G401 (cell line): ENCODE measurements at places on chromosomes 11 and 22.
A peak's percentile ranks its signal among the peaks of the same experiment; 100 is the strongest.

DNA sequence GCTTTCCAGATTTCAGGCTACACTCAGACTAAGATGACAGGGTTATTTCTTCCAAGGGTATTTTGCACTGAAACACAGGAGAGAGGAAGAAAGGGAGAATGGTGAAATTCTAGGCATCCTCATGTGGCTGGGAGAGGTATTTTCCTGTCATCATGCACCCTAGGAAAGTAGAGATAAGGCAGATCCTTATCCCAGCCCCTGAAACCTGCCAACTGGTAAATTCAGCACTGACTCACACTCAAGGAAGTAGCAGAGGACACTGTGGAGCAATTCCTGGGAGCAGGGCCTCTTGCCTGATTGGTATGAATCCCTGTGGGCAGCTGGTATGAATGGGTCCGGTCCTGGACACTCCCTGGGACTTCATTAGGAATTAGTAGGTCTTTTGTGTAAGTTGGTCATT is 37.6 kb upstream of the SLC5A1 start:
- no peak for DNase-seq

DNA sequence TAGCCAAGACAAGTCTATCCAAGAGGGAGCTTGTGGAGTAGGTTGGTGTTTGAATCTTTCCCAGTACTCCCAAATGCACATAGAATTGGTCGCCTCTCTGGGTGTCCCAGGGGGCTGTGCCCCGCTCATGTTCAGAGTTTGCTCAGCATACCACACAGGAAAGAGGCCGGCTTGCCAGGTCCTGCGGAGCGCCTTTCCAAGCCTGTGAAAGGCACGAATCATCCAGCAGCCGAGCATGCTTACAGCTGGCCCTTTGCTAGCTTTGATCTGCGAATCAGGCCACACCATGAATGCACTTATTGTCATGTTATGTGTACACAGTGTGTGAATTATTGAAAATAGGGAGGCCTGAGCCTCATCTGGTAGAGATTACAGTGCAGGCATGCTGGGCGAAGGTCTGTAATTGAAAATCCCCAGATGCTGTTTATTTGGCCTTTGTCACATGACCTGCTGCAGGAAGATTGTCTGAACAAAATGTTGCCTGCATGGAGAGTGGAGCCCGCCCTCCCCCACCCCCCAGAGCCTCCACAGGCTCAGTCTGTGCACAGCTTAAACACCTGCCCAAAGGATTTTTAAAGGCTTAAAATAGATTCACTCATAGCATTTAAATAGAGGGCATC is 163.3 kb upstream of the RASSF10 start:
- DNase-seq, result no peak

- peak; percentile 74 for DNase-seq
Observed at GRCh38 chr11:100575860-100576717, 111.0 kb upstream of the ARHGAP42 start.

- DNase-seq, result no peak
Observed at GRCh38 chr11:68168694-68169093, 44.4 kb downstream of the KMT5B start.

- DNase-seq, result no peak
Observed at GRCh38 chr11:88418508-88418907, 81.0 kb upstream of the CTSC start.

GRCh38 chr11:64482588-64482987 is 108.4 kb upstream of the SLC22A12 start:
- peak; percentile 19 for DNase-seq

- no peak for DNase-seq
Observed at GRCh38 chr11:113457784-113458183, 17.4 kb downstream of the DRD2 start.

DNA sequence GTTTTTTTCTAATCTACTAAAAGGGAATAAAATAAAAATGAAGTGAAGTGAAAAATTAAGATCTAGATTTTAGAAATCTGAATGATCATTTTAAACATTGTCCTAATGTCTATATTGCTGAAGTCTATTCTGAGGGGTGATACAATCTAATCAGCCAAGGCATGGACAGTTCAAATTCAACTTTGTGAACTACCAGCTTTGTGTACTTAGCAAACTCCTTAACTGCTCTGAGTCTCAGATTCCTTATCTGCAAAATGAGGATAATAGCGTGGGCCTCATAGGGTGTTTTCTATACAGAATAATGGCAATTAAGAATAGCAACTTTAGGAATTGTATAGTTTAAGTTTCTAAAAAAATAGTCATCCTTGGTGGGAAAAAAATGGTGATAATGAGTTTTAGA is 31.4 kb downstream of the FAR1 start:
- DNase-seq, result no peak

DNA sequence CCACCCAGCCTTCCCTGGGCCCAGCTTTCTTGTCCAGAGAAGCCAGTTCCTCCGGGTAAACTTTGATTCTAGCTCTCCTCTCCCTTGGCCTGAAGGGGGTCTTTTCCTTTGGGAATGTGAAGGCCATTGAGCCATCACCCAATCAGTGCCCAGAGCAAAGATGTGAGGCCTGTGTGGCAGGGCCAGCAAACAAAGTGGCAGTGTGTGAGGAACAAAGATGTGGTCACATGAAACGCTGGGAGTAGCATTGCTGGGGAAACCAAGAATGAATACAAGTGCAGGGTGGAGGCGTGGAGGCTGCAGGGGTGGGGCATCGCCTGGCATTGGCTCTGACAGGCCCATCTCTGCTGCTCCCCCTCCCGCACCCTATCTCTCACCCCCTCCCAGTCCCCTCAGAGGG is 91.9 kb upstream of the BID start:
- DNase-seq, result peak; percentile 44

DNA sequence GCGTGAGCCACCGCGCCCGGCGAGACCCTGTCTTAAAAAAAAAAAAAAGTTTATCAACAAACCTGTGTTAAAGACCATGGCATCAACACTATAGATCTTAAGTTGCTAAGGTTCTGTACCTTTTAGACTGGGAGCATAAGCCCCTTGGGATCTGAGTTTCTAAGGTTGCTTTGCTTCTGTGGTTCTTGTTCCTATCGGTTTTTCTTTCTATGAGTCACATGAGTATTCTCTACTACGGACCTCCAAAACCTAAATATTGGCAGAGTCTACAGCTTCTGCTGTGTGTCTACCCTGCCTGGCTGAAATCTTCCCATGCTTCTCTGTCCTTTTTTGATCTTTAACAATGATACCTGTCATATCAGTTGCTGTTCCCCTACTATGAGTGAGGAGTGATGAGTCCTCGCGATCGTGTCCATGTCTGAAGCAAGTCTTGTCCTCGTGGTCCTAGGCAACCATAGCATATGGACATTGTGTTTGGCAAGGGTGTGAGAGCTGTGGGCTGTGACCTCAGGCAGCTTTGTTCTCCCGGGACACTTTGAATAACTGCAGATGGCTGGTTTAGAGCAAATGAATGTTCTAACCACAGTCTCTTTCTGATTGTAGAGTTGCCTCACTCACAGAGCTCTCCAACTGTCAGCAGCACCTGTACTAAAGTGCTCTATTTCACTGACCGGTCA is 9.0 kb upstream of the DLAT start:
- DNase-seq, result no peak

DNA sequence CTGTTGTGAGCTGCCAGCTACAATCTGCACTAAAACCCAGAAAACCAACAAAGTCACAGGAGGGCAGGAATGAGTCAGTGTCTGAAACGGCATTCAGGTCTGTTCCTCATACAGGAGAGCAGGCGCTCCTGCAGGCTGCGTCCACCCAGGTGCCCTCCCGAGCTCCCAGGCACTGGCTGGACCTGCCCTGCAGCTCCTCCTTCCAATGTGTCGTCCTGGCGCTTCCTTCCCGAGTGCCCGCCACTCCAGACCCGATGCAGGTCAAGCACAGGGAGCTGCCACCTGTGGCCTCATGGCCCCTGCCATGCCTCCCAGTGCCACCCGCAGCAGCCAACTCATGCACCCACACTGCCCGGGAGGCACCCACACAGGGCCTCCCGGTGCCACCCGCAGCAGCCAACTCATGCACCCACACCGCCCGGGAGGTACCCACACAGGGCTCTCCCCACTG is 12.0 kb downstream of the BRD1 start:
- DNase-seq, result peak; percentile 71

GRCh38 chr22:20034143-20034542 is 13.2 kb downstream of the TANGO2 start:
- DNase-seq, result no peak

GRCh38 chr11:33412241-33412640 is 155.1 kb downstream of the HIPK3 start:
- no peak for DNase-seq

DNA sequence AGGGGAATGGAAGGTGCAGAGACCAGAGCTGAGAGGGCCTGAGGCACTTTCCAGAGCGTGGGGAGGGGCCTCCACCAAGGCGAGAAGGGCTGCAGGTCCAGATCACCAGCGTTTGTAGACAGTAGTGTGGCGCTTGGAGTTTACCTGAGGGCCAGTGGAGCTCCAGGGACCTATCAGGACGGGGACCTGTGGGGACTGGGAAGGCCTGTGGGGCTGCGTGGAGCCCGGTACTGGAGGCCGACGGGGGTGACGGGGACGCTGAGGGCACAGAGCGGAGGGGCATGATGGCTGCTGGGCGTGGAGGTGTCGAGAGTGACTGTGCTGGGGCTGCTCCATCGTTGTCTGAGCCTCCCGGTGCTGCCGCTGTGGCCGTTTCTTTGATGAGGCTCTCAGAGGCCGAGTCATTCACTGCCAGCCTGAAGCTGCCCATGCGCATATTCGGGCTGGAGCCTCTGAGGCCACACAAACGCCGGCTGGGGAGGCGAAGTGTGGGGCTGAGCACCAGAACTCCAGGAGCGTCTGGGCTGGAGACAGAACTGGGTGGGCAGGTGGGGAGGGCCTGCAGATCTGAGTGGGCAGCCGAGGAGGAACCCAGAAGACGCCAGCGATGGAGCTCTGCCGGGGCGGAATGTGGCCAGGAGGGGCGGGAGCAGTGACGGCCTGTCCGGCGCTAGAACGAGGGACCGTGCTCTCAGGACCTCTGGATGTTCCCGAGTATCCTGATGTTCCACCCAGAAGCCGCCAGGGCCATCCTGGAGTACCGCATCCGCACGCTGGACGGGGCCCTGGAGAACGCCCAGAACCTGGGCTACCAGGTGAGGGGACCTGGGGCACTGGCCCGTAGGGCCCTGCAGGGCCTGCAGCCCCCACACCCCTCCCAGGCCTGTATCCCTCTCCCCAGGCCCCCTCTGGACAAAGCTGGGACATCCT is 2.6 kb downstream of the PGGHG start:
- DNase-seq, result no peak

GRCh38 chr11:128688896-128689546 is 4.9 kb upstream of the FLI1 start:
- no peak for DNase-seq

- DNase-seq, result no peak
Observed at GRCh38 chr11:70411713-70412452, 13.6 kb downstream of the CTTN start.

DNA sequence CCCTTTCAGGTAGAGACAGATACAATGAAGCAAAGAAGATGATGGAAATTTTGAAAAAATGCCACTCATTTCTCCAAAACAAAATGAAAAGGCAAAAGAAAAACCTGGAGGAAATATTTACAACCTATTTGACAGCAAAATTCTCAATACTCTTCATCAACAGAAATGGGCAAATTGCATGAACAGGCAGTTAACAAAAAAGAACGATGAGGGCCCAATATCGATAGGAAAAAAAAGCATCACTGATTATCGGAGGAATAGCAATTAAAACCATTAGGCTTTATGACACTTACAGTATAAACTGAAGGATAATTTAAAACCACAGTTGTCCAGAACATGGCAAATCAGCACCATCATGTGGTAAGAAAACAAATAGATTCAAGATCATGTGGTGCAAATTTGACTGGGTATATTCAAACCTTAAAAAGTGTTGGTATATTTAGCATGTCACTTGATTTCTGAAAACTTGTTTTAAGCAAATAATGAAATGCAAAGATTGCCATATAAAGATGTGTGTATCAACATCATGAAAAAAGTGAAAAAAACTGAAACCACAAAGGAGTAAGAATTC is 222.9 kb downstream of the BRD1 start:
- no peak for DNase-seq

- no peak for DNase-seq
Observed at GRCh38 chr11:112886434-112887370, 74.5 kb upstream of the NCAM1 start.

- DNase-seq, result no peak
Observed at GRCh38 chr22:45927059-45927458, 49.9 kb downstream of the WNT7B start.

DNA sequence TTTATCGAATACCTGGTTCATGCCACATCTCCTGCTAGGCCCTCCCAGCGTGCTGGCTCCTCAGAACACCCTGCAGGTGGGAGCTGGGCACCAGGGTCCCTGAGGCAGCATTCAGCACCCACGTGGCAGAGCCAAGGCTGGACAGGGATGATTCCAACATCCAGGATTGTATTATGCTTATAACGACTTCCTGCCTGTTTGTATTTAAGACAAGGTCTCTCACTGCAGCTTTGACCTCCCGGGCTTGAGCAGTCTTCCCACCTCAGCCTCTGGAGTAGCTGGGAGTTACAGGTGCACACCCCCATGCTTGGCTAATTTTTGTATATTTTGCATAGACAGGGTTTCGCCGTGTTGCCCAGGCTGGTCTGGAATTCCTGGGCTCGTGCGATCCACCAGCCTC is 64.7 kb upstream of the WNT7B start:
- DNase-seq, result no peak

- no peak for DNase-seq
Observed at GRCh38 chr11:32043737-32044136, 47.1 kb upstream of the RCN1 start.

DNA sequence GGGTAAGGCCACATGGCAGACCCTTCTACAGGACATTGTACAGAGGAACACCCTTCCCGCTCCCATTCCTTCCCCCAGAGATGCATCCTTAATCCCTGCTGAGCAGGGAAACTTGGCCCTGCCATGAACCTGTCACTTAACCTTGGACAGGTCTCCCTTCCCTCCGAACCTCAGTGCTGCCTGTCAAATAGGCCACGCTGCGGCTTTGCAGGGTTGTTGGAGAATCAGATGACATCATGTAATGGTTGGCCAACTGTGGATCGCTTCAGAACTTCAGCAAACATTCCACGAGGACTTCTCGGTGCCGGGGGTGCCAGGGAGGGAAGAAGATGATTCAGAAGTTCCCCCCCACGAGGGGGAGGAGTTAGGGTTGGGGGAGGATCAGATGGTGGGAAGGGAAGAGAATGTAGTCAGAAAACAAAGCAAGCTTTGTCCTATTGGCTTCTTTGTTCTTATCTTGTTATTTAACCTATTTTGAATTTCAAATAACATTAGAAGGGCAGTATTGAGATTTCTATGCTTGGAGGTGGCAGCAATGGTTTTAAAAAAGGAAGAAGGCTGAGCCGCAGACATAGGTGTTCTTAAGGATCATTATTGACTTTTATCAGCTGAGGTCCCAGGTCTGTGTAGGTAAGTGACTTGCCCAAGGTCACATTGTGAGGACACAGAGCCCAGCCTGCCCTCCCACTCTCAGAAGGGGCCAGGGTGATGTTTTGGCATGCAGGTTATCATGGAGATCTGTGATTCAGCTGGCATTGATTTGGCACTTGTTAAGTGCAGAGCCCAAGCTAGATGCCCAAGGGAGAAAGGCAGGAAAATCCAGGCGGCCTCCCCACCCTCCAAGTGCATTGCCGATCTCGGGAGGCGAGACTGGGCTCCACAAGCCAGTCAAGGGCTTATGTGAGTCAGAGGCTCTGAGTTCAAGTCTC is 3.1 kb downstream of the CDC42EP1 start:
- no peak for DNase-seq

- no peak for DNase-seq
Observed at GRCh38 chr11:62909107-62909894, 11.9 kb downstream of the CHRM1 start.
